ENCODE measurements at places on chromosomes 16 and 17.
A peak's percentile ranks its signal among the peaks of the same experiment; 100 is the strongest.

DNA sequence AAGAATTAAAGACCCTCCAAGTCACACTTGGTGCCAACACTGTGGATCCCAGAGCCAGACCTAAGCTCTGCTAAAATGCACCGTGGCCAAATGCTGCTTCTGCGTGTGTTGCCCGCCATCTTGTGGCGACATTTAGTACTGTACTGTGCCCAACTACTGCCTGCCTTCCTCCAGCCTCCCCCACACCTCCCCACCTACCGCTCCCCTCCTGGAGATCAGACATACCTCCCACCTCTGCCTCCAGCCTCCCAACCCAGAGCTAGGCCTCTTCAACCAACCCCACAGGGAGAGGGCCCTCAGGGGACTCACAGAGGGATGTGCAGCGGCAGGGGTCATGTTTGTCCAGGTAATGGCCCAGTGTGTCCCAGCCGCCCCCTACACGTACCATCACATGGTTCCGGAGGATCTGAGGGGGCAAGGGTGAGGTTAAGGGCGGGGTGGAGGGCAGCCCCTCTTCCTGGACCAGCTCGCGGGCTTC, 5.5 kb downstream of the GAS2L2 start:
- DNase-seq, result peak; percentile 79

- no peak for DNase-seq
Measured at GRCh38 chr17:69060822-69061221, at the start of gene ABCA9. TSS of gene ABCA9 (minus strand) at chr17:69060927. CDS start at chr17:69051126, 9,801 bp downstream.

- no peak for DNase-seq
Measured at GRCh38 chr16:84443166-84443802, 61.2 kb downstream of the MEAK7 start.

DNA sequence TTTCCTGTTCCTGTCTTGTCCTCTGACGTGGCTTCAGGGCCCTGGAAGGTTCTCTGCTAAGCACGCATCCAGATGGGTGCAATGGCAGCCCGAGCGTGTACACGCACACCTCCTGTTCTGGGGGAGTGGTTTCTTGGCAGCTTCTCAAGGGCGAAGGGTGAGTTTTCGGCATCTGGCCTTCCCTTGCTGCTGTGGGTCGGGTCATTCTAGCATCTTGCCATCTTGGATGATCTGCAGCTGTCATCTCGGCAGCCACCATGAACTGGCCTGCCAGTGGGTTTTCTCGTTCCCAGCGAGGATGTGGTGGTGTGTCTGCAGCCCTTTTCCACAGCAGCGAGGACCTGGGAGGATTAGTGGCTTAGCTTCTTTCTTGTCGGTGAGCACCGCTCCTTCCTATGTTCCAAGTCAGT, 10.6 kb downstream of the MSI2 start:
- DNase-seq, result no peak

DNA sequence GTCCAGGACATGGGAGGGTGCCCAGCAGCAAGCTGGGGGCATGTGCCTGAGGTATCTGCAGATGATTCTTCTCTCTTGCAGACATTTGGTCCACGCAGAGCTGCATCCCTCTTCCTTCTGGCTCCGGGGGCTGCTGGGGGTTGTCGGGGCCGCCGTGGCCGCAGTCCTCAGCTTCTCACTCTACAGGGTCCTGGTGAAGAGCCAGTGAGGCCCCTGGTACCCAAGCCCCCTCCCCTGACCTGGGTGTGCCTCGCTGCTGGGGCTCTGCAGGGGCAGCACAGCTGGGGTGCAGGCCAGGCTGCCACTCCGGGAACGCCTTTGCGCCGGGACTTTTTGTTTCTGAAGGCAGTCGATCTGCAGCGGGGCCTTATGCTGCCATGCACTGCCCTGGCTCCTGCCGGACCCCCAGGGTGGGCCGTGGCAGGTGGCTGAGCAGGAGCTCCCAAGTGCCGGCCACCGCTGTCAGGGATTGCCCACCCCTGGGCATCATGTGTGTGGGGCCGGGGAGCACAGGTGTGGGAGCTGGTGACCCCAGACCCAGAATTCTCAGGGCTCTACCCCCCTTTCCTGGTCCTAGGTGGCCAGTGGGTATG, 2.0 kb upstream of the RHBDL1 start:
- DNase-seq, result no peak

GRCh38 chr16:77063676-77064016, 127.3 kb upstream of the MON1B start:
- no peak for DNase-seq

- DNase-seq, result no peak
Measured at GRCh38 chr17:74512624-74513091, 18.6 kb downstream of the CD300LB start.

DNA sequence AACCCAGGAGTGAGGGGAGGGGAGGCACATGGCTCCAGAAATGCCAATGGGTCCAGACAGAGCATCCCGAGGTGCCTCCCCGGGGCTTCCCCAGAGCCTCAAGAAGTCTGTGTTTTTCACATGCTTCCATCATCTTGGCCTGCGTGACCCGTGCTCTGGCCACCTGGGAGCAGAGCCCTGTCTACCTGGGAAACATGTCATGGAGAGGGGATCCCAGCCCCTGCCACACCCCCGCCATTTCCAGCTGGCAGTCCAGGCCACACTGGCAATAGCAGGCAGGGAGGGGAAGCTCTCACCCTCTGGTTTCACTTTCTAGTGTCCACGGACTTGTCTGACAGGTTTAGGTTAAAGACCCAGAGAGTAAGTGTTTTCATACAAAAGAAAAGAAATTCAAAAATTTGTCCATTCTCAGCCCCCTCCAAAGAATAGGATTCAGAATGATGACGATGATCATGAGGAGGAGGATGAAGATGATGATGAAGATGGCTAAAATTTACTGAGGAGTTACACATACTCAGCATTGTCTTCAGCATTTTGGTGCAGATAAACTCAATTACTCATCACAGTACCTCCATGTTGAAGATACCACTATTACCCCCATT, 9.0 kb downstream of the SMIM5 start:
- no peak for DNase-seq

- no peak for DNase-seq
Measured at GRCh38 chr16:58128181-58128631, 975 bp downstream of the CFAP20 start.
